ENCODE measurements at places on chromosomes 12 and 14.

DNA sequence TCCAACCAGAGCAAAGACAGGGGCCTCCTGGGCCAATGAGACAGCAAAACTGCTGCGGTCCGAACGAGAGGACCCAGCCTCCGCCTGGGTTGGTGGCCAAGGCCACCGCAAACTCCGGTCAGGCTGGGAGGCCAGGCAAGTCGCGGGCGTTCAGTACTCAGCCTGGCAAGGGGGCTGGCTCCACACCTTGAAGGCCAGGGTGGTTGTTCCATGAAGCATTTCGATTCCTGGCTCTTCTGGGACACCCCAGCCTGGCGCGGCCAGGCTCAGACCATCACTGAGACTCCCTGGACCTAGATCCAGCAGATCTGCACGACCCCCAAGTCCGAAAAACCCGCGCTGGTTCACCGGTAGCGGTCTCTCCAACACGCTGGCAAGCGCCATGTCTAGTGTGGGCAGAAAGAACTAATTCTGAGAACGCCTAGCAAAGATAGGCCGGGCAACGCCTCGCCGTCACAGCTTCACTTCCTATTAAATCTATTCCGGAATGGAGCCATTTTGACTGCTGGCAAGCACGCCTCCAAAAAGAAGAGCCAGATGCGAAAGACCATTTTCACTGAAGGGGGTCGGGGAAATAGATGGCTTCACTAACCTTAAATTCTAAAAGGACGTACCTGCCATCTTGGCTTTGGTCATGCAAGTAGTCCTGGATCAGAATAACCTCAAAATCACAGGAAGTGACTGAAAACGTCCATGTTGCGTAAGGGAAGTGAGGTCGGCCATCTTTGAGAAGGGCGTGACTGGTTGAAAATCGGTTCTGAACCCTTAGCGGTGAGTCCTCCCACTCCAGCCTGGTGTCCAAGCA lies at the start of gene PSMB5:
Gene PSMB5 (minus strand): TSS at position 403 of the 805 bp plus-strand sequence. CDS start 19 bp downstream, at position 384.
- DNase-seq, result peak; percentile 85

DNA sequence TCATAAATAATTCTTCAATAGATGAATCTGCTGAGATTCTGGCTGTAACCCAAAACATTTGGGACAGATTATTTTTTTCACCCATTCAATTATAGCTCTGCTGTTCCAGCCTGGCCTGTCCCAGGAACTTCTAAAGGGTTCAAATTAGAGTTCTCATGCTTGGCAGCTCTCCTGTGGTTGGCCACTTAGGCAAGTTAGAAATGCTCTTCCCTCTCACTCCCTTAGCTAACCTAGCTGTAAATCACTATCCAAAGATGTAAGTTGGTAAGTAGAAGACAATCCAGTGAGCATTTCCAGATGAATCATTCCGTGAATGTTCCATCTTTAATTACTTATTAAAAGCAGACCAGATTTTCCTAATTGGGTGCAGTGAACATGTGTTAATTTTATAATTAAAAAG lies 760.4 kb upstream of the TBX3 start:
- no peak for DNase-seq

GRCh38 chr12:127928615-127929571 lies 338.1 kb upstream of the TMEM132C start:
- no peak for DNase-seq

DNA sequence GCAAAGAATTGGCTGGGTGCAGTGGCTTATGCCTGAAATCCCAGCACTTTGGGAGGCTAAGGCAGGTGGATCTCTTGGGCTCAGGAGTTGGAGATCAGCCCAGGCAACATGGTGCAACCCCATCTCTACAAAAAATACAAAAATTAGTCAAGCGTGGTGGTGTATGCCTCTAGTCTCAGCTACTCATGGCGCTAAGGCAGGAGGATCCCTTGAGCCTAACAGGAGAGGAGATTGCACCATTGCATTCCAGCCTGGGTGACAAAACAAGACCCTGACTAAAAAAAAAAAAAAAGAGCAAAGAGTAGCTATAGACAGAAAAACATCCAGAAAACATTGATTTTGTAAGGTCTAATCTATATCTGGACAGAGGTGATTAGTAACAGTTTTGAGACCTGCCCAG lies 25.0 kb downstream of the KIF21A start:
- DNase-seq, result no peak

DNA sequence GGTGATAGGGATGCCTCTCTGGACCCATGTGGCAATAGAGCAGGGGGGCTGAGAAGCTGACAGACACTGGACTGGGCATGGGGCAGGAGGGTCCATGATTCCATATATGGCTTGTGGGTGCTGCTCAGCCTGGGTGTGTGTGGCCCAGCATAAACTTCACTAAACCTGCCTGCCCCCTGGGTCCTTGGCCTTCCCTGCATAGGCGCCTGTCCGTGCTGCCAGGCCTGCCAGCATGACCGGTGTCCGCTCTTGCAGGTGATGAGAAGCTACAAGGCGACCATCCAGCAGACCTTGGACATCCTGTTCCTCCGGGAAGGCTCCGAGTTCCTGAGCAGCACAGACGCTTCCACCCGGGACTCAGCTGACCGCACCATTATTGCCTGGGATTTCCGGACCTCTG lies 61.6 kb downstream of the BEGAIN start:
- no peak for DNase-seq

- DNase-seq, result no peak
Measured at GRCh38 chr14:65604535-65604934, 192.0 kb downstream of the FUT8 start.

- DNase-seq, result no peak
Measured at GRCh38 chr14:32443890-32444661, 115.0 kb downstream of the AKAP6 start.

- DNase-seq, result no peak
Measured at GRCh38 chr12:66066137-66066928, 64.2 kb downstream of the LLPH start.

DNA sequence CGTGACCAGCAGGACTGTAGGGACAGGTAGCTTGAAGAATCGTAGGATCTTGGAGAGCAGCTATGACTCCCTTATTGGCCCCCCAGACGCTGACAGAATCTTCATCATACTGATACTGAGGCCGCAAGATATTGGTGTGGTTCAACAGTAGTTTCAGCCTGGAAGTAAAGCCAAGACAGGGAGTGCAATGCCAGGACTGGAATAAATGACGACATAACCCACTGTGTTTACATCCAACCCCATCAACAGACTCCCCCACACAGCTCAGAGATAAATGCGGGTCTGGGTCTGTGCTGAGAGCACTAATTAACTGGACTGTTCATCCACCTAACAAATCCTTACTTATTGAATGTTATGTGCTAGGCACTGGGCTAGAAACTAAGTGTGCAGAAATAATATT lies 16.6 kb downstream of the NOXRED1 start:
- no peak for DNase-seq

- DNase-seq, result no peak
Measured at GRCh38 chr14:102154821-102155549, 15.3 kb downstream of the WDR20 start.

DNA sequence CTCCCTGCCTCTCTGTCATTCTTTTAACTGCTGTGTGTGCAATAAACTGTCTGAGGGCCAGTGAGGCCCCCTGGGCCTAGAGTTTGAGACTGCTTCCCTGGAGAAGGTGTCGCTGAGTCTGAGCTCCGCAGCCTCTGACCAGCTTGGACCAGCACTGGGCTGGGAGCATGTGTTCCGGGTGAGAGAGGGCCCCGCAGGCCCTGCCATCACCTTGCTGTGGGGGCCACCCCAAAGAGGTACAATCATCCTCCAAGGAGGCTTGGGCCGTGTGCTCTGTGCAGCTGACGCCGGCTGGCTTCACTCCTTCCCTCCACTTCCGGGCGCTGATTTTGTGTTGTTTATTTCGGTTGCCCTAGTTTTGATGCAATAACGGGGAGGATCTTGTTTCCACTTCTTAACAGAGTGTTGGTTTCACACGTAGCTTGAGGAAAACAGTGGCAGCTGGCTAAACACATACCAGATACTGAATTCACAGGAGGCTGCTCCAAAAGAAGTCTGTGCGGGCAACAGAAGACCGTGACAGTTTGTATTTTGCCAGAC lies 121.6 kb downstream of the TMEM132C start:
- no peak for DNase-seq

DNA sequence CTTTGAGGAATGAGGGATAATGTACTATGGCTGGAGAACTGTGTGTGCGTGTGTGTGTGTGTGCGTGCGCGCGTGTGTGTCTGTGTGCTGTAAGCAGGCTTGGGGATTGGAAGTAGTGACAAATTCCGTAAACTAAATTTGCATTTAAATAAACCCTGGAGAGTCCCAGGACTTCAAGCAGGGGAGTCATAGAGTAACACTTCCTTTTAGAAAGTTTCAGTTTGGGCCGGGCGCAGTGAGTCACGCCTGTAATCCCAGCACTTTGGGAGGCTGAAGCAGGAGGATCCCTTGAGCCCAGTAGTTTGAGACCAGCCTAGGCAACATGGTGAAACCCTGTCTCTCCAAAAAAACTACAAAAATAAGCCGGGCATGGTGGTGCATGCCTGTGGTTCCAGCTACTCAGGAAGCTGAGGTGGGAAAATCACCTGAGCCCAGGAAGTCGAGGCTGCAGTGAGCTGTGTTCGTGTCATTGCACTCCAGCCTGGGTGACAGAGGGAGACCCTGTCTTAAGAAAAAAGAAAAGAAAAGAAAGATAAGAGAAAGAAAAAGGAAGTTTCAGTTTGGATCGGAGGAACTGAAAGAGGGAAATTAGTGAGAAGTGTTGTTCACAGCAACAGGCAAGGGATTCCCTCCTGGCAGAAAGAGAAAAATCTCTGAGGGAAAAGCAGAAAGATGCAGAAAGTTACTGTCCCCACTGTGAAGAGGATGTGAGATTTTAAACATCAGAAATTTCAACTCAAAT lies 222.7 kb upstream of the SOX5 start:
- no peak for DNase-seq

GRCh38 chr14:71013551-71014192 lies 106.4 kb downstream of the PCNX1 start:
- DNase-seq, result no peak

DNA sequence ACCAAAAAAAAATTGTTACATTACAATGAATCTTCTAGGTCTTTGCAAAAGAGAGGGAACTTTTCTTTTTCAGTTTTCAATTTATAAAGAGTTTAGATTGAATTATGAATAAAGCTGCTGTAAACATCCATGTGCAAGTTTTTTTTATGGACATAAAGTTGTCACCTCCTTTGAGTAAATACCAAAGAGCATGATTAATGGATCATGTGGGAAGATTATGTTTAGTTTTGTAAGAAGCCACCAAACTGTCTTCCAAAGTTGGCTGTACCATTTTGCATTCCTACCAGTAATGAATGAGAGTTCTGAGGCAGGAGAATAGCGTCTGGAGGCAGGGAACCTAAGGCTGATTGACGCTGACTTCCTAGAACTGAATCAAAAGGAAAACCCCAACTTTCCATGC lies 30.2 kb downstream of the LEMD3 start:
- DNase-seq, result no peak

GRCh38 chr12:54294152-54294952 lies 6.5 kb downstream of the NFE2 start:
- DNase-seq, result peak; percentile 76

- DNase-seq, result no peak
Measured at GRCh38 chr12:15276088-15276698, 46.1 kb upstream of the PTPRO start.

DNA sequence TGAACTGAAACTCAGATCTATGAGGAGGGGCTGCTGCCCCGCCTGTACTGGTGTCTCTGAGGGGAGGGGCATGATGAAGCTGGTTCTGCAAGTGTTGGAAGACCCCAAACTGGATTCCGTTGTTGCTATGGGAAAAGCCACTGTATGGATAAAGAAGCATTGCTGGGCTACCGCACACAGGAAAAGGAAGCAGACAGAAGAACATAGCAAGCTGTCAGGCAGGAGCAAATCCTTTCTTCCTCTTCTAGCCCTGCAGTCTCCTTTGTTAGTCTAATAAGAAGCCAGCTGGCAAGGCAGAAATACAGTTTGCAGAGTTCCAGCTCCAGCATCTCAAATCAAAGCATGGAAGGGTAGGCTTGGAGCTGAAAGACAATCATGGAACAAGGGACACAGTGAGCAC lies 26.3 kb upstream of the NR1H4 start:
- DNase-seq, result no peak

DNA sequence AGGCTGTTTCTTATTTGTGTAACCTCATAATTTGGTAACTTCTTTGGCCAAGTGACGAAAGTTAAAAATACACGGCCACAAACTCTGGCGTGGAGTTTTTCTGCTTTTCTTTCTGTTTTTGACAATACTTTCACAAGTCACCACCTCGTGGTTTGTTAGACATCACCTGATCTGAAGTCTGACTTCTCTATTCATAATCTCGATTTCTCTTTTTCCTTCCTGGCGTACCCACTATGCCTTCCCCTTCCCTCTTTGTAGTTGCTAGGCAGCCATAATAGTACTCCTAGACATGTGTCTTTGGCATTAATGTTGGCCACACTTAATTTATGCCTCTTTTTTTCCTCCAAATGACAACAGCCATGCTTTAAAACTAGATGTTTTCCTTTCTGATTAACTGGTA lies 97.6 kb downstream of the POLR3B start:
- DNase-seq, result no peak

- no peak for DNase-seq
Measured at GRCh38 chr14:100788942-100789341, 37.0 kb upstream of the MEG3 start.

DNA sequence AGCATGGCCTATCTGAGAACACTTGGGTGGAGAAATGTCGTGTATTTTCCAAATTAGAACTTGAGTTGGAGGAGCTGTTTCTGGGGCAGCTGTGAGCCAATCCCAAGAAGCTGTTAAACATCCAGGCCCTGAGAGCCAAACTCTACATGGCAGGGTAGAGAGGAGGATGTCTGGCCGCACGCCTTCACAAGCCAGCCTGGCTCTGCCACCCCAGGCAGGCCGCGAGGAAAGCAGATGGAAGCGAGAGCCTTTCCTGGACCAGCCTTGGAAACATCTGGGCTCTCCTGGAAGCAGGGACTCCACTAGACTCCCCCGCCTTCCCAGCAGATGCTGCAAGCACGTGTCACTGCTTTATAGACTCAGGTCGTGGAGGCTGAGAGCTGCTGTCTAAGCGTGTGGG lies 312.8 kb upstream of the FKBP4 start:
- no peak for DNase-seq

GRCh38 chr12:116689979-116690744 lies 47.7 kb downstream of the SPRING1 start:
- no peak for DNase-seq

- no peak for DNase-seq
Measured at GRCh38 chr12:632102-632696, 31.0 kb downstream of the NINJ2 start.

- DNase-seq, result no peak
Measured at GRCh38 chr12:58346032-58346632, 404.8 kb downstream of the ATP23 start.

- DNase-seq, result no peak
Measured at GRCh38 chr14:96373538-96373937, 10.2 kb downstream of the GSKIP start.

DNA sequence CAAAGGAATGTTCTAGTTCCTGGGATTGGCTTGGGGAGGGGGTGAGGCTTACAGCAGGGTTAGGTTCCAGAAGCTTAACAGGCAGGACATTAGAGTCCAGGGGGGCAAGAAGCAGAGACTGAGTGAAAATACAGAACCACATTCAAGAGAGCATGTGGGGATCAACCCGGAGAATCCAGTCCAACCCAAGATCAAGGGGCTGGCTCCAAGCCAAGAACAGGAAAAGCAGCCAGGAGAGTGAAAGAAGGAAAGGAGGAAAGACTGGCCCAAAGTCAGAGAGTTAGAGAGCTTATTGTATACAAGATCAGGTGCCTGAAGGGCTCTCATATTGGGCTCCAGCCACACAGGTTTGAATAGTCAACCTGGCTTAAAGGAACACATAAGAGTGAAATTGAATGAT lies 190.3 kb upstream of the CDKN3 start:
- no peak for DNase-seq

GRCh38 chr14:38134416-38135030 lies 73.2 kb upstream of the SSTR1 start:
- DNase-seq, result no peak

GRCh38 chr12:125355614-125356013 lies 290.4 kb downstream of the AACS start:
- DNase-seq, result no peak

Data from activated CD4-positive, alpha-beta T cell treated with anti-CD3 and anti-CD28 coated beads, Interleukin-2, amount 50 U/mL, for 48 hours (primary cell).